ENCODE measurements at places on chromosomes 16 and 17.

GRCh38 chr17:6392609-6393350 is 42.1 kb downstream of the AIPL1 start:
- no peak for DNase-seq

GRCh38 chr17:79808763-79809529 is 12.1 kb upstream of the CBX8 start:
- DNase-seq, result no peak

DNA sequence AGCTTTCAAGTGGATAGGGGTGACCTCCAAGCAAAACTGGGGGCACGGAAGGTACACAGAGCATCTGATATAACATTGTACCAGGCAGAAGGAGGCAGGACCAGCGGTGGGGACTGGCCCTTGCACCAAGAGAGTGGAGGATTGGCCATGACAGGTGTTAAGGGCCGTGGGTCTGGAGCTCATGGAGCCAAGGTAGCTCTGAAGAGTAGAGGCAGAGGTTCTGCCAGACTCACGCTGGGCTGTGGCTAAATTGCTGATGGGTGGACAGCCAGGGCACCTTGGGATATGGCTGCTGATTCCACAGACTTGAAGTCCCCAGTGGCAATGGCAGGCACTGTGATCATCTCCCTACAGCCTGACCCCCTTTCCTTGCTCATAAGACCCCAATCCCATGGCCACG is 65.9 kb upstream of the NKD1 start:
- no peak for DNase-seq

GRCh38 chr17:34261568-34262337 is 6.7 kb downstream of the CCL2 start:
- DNase-seq, result no peak

DNA sequence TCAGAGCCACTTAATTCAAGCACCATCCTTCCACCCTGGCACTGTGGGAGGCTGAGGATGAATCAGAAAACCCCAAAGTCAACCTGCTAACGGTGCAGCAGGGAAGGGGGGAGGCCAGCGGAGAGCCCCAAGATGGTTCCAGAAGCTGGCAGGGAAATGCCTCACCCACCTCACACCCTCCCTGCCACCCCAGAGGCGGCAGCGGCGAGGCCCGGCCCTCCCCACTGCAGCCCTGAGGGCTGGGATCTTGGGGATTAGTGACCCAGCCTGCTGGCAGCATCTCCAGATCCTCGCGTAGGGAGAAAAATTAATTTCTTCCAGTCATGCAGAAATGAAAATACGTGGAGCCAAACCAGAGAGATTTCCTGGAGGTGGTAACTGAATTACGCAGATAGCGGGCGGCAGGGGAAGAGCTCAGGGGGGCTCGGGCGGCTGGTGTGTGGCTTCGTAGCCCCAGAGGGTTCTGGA is 38.2 kb downstream of the CBFA2T3 start:
- DNase-seq, result no peak

- peak; percentile 71 for DNase-seq
These were observed 14.5 kb upstream of the VWA3A start for GRCh38 chr16:22077700-22078313.

DNA sequence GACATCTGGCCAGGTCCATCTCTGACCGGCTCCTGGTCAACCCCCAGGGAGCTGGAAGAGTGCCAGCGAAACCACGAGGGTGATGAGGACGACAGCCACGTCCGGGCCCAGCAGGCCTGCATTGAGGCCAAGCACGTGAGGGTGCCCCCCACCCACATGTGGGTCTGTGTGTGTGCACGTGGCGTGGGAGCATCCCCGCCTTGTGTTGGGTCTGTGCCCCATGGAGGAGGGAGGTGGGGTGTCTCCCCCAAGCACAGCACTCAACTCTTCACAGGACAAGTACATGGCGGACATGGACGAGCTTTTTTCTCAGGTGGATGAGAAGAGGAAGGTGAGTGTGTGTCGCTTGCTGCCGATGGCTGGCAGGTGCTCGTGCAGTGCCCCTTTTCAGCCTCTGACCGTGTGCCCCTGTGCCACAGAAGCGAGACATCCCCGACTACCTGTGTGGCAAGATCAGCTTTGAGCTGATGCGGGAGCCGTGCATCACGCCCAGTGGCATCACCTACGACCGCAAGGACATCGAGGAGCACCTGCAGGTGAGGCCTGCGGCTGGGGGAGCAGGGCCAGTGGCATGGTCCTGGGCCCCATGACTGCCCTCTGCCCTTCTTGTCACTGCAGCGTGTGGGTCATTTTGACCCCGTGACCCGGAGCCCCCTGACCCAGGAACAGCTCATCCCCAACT is 1.7 kb downstream of the STUB1 start:
- DNase-seq, result no peak

GRCh38 chr17:45316434-45317110 is at the start of gene MAP3K14:
Gene MAP3K14 (minus strand): TSS chr17:45317020. CDS start chr17:45290745, 26,275 bp downstream.
- no peak for DNase-seq

GRCh38 chr17:82383411-82383810 is 11.8 kb downstream of the UTS2R start:
- no peak for DNase-seq

DNA sequence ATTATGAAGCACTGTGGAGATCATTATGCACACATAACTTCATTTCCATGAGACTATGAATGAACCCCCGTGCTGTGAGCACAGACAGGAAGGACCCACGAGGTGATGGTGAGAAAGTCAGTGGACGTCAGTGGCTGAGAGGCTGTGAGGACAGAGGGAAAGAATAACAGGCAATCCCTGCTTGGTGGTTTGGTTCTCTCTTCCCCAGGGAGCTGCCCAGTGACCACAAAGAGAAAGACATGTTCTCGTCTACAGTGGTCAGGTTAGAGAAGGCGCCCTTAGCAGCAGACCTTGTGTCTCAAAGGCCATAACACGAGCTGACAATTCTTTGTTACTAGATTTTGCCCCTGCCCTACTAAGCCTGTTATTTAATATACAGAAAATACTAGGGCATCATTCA is 609.2 kb downstream of the TOX3 start:
- DNase-seq, result no peak

- DNase-seq, result no peak
These were observed 58.6 kb downstream of the EMP2 start for GRCh38 chr16:10521681-10522274.

DNA sequence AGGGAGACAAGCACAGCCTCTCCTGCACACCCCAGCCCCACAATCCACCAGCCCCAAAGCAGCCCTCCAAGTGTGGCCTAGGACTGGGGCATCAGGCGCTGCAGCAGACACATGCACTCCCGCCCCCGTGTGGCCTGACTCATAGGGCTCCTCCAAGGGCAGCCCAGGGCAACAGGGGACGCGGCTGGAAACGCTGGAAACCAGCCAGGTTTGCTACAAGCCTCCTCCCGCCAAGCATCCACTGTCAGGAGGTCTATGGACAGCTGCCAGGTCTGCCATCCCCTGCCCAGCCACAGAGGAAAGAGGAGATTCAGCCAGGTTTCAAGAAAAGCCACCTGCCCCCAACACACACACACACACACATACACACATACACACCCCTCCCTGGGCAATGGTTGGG is 25.8 kb downstream of the SRCIN1 start:
- DNase-seq, result no peak

DNA sequence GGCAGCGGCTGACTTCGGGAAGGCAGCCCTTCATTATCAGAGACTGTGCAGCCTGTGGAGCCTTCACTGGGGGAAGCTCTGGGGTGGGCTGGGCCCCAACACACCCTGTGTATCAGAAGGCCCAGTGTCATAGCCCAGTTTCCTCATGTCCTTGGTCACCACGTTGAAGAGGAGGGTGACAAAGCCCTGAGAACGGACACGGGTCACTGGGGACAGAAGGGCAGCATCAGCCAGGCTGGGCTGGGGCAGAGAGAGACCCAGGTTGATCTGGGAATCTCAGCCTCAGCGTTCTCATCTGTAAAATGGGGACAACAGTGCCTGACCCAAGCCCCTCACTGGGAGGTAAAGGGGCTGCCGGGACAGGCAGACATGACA is 19.3 kb downstream of the B9D1 start:
- no peak for DNase-seq

DNA sequence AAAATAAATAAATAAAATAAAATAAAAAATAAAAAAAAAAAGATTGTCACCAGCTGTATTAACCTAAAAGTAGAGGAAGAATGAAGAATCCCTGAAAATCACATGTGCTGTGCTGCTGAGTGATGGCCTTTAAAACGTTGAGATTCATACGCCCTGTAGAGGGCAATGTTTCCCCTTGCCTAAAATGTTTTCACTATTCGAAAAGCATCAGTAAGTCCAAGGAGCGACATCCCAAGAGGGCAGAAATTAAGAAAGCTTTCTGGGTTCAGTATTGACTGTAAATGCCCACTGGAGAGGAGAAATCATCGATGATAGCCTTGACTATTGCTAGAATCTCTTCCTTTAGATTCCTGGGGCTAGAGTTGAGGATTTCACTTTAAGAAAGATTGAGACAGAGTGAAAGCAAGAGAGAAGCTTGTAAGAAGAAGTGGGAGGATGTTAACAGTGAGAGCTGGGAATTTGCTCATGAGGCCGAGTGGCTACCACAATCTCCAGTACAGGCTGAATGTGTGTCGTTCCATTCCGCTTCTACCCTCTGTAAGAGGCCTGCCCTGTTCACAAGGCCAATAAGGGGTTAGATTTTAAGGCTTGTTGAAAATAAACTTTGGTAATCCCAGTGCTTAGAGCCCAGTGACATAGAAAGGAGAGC is 170.8 kb upstream of the FAM20A start:
- no peak for DNase-seq

DNA sequence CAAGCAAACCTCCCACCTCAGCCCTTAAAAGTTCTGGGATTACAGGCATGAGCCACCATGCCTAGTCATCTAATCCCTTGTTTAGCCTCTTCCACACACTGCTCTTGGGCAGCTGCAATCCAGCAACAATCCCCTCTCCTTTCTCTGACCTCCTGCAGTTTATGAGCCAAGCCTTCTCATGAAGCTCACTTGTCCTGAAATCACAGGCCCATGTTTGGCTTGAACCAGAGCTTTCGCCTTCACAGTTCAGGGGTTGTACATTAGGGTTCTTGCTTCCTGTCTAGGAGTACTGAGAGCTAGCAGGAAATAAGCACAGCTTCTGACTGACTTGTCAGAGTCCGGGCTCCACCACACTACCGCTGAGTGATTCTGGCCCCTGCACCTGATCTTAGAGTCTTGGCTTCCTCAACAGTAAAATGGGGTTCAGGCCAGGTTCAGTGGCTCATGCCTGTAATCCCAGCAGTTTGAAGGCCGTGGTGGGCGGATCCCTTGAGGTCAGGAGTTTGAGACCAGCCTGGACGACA is 16.3 kb downstream of the ERAL1 start:
- no peak for DNase-seq

GRCh38 chr16:66169817-66170216 is 196.7 kb upstream of the CDH5 start:
- no peak for DNase-seq

DNA sequence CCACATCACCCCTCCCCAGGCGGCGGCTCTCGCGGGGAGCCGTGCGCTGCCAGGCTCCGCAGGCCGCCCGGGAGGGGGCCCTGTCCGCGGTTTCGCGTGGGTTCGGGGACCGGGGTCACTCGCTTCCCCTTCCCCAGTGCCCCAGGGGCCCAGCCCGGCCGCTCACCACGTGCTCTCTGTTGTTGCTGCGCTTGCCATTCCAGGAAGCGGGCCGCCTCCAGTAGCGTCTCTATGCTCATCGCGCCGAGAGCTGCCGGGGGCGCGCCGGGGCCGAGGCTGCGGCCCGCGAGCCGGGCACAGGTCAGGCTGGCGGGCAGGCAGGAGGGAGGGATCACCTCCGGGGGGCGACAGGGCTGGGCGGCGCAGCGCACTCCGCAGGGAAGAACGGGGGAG is 390 bp downstream of the MNT start:
- no peak for DNase-seq

- DNase-seq, result no peak
These were observed 216.0 kb downstream of the ZNF423 start for GRCh38 chr16:49639739-49640431.

- DNase-seq, result no peak
These were observed 229.5 kb downstream of the FTO start for GRCh38 chr16:53933407-53933806.

DNA sequence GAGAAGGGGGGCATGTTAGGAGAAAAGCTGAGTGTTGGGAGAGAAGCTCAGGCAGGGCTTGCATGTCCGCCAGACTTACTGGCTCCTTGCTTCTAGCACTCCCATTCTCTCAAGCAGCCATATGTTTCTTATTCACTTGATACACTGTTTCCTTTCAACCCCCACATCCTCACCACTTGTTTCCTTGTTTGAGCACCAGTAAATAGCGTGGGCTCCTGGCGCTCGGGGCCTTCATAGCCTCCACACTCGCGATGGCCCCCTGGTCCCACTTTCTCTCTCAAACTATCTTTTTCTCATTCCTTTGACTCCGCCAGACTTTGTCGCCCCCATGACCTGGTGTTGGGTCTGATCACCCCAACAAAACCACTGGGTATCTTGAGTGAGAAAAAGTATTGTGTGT is 16.6 kb downstream of the ATP5PD start:
- DNase-seq, result no peak

GRCh38 chr16:74165566-74166080 is 131.0 kb upstream of the PSMD7 start:
- DNase-seq, result no peak

GRCh38 chr16:66524601-66525164 is 25.2 kb downstream of the TK2 start:
- DNase-seq, result no peak

Data from omental fat pad (tissue), 4 donors.